ENCODE measurements at places on chromosomes 16 and 17.
A peak's percentile ranks its signal among the peaks of the same experiment; 100 is the strongest.

- no peak for DNase-seq
These were observed 13.0 kb downstream of the TOB1 start for GRCh38 chr17:50853015-50853615.

GRCh38 chr17:82917699-82918345 lies 78.0 kb upstream of the ZNF750 start:
- DNase-seq = no peak

- DNase-seq = no peak
These were observed 20.9 kb downstream of the GAN start for GRCh38 chr16:81335669-81336068.

- DNase-seq = peak; percentile 27
These were observed 199.1 kb downstream of the KATNIP start for GRCh38 chr16:27748868-27749546.
